H1 (cell line): ENCODE measurements at places on chromosomes 12 and 14. TPM values are rescaled to one million over a fixed set of nuclear protein-coding genes. Genes with fewer than 3 reads are reported as not detected.

The ZDHHC22 gene
- 23.8 and 30.7 TPM in 2 replicates for polyA plus RNA-seq

The AICDA gene
- polyA plus RNA-seq = not detected in 2 replicates

The MANSC4 gene
- not detected in 2 replicates for polyA plus RNA-seq

The DIO3 gene
- polyA plus RNA-seq = 0.17 and 0.33 TPM in 2 replicates

The NCKAP5L gene
- 9.4 and 16.3 TPM in 2 replicates for polyA plus RNA-seq

The SLC48A1 gene
- 9.5 and 12.1 TPM in 2 replicates for polyA plus RNA-seq

The MIS18BP1 gene
- polyA plus RNA-seq = 12.8 and 13.1 TPM in 2 replicates

The GLIPR1 gene
- polyA plus RNA-seq = 0.09 and 0.23 TPM in 2 replicates

The TPPP2 gene
- not detected in 2 replicates for polyA plus RNA-seq

The CCDC197 gene
- polyA plus RNA-seq = not detected in 2 replicates

The ACSM4 gene
- polyA plus RNA-seq = not detected in 2 replicates

The CYP27B1 gene
- 2.6 and 2.9 TPM in 2 replicates for polyA plus RNA-seq

The RAB15 gene
- 38.8 and 63.4 TPM in 2 replicates for polyA plus RNA-seq

The HSPB8 gene
- polyA plus RNA-seq = 17.4 and 28.2 TPM in 2 replicates

The FAM186B gene
- 0.12 and 0.13 TPM in 2 replicates for polyA plus RNA-seq

The KRT83 gene
- polyA plus RNA-seq = not detected in 2 replicates

The PSEN1 gene
- 10.1 and 12.0 TPM in 2 replicates for polyA plus RNA-seq

The APOF gene
- not detected in 2 replicates for polyA plus RNA-seq

The TAS2R20 gene
- 0.17 and 0.57 TPM in 2 replicates for polyA plus RNA-seq

The P2RX4 gene
- 12.2 and 21.4 TPM in 2 replicates for polyA plus RNA-seq

The KRT6C gene
- not detected in 2 replicates for polyA plus RNA-seq

The ESR2 gene
- 0.22 and 0.23 TPM in 2 replicates for polyA plus RNA-seq

The MIPOL1 gene
- 1.3 and 2.8 TPM in 2 replicates for polyA plus RNA-seq

The SMOC1 gene
- 1.6 and 3.2 TPM in 2 replicates for polyA plus RNA-seq

The ASB2 gene
- 2.1 and 3.2 TPM in 2 replicates for polyA plus RNA-seq
